ENCODE measurements at places on chromosomes 13 and 19.

GRCh38 chr13:60642552-60642951, 245.5 kb downstream of the TDRD3 start:
- no peaks in the 10 kb centered on the region for H3K27me3 ChIP-seq
- no peak for DNase-seq
- H3K27ac ChIP-seq, result no peak overlapping the region
- H3K36me3 ChIP-seq, result no peaks in the 10 kb centered on the region
- H3K4me3 ChIP-seq, result no peak overlapping the region

- DNase-seq, result no peak
- H3K27ac ChIP-seq, result no peak overlapping the region
- H3K36me3 ChIP-seq, result no peaks in the 10 kb centered on the region
- H3K4me1 ChIP-seq, result no peaks in the 10 kb centered on the region
Measured at GRCh38 chr13:110346661-110347067, 39.6 kb downstream of the COL4A2 start.

DNA sequence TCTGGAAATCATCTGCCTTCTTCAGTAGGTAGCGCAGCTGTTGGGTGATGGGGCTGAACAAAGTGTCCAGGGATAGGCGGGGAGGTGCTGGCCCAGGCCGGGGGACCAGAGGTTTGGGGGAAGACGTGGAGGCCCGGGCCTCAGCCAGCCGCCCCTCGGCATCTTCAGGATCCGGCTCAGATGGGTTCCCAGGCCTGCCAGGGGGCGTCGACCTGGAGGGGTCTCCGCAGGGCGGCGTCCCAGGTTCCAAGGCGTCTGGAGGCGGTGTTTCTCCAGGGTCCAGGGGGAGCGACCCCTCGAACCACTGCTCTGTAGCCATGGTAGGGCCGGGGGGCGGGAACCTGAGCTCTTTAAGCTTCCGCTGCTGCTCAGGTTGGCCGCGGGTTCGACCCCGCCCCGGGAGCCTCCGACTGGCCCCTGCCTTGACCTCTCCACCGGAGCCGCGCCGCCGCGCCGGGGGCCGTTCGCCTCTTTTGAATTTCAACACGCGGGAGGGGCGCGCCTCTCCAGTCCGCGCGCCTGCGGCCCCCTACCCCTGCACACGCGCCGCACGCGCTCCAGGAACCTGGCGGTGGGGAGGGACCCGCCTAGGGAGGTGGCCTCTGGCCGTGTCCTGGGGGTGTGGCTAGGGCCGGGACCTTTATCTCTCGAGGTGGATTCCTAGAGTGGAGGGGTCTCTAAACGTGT, at the start of gene C19orf67:
C19orf67 (minus strand) TSS at position 475 of the 687 bp plus-strand sequence; CDS start at position 319, 156 bp downstream.
- no peak within 1 kb of the TSS for H3K27ac ChIP-seq
- peaks cover 12% of the 10 kb centered on the region for H3K36me3 ChIP-seq
- DNase-seq, result no peak
- H3K4me1 ChIP-seq, result peaks cover 28% of the 10 kb centered on the region
- no peak within 1 kb of the TSS for H3K4me3 ChIP-seq
- H3K27me3 ChIP-seq, result no peaks in the 10 kb centered on the region

- no peak for DNase-seq
- no peak overlapping the region for H3K27ac ChIP-seq
- H3K27me3 ChIP-seq, result no peaks in the 10 kb centered on the region
- H3K4me3 ChIP-seq, result no peak overlapping the region
- H3K36me3 ChIP-seq, result no peaks in the 10 kb centered on the region
- no peaks in the 10 kb centered on the region for H3K4me1 ChIP-seq
Measured at GRCh38 chr13:92849381-92849780, 377.2 kb upstream of the GPC6 start.

DNA sequence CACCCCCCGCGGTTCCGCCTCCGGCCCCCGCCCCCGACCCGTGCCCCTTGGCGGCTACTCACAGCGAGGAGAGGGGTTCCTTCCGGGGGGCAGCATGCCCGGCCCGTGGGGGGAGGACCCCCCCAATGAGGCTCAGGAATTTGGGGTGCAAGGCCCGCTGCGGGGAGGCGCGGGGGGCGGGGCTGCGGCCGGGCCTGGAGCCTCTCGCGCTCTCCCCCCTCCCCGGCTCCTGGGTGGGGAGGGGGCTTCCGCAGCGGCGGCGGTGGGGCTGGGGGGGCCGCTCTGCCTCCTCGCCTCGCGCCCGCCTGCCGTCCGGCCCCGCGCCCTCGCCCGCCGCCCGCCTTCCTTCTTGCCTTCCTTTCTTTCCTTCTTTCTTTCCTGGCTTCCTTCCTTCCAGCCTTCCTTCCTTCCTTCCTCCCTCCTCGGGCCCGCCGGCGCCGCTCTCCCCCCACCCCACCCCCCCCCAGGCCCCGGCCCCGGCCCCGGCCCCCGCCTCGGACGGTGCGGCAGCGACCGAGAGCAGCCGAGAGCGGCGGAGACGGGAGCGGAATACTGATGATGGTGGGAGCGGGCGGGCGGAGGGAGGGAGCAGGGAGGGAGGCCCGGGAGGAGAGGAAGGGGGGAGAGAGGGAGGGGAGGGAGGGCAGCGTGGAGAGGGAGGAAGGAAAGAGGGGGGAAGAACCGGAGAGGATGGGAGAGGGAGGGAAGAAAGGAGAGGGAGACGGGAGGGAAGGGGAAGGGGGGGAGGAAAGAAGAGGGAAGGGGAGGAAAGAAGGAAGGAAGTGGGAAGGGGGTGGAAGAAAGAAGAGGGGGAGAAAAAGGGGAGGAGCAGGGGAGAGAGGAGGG, at the start of gene LRRC4B:
LRRC4B (minus strand) TSS at position 554 of the 846 bp plus-strand sequence. CDS start 19,597 bp downstream, outside the sequence.
- no peak within 1 kb of the TSS for H3K27ac ChIP-seq
- H3K4me3 ChIP-seq, result no peak within 1 kb of the TSS
- peaks cover 39% of the 10 kb centered on the region for H3K27me3 ChIP-seq

DNA sequence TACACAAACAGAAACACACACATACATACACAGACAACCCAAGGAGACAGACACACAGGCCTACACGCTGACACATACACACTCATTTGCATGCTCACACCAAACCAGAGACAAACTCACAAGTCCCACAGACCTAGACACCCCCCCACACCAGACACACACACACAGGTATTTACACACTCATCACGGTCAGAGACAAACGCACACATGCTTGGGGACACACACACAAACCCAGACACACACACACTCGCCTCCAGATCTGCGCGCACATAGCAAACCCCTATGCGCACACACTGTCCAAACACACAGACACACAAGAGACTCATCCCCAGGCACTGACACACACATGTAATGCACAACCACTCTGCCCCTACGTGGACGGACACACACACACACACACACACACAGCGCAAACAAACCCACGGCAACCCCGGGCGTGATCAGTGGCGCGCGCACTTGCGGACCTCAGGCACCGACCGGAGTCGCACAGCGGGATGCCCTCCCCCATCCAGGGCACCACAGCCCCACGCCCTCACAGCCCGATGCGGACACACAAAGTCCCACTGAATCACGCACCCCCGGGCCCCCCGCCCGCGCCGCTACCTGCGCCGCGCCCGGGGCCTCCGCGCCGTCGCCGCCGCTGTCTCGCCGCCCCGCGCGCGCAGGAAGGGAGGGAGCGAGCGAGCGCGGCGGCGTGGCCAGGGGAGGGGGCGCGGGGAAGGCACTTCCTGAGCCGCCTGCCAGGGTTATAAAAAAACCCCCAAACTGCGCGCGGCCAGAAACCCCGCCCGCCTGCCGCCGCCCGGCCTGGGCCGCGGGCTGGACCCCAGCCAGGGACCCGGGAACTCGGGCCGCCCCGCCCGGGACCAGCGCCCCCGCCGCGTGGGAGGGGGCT, at the start of gene ADAMTS10:
ADAMTS10 (minus strand) TSS at position 675 of the 895 bp plus-strand sequence. CDS start 5,005 bp downstream, outside the sequence.
- H3K27me3 ChIP-seq, result no peaks in the 10 kb centered on the region
- H3K27ac ChIP-seq, result peak within 1 kb of the TSS; percentile 41
- peaks cover 37% of the 10 kb centered on the region for H3K4me1 ChIP-seq
- DNase-seq, result peak; percentile 33
- H3K4me3 ChIP-seq, result peak within 1 kb of the TSS; percentile 75
- H3K36me3 ChIP-seq, result no peaks in the 10 kb centered on the region

- H3K36me3 ChIP-seq, result no peaks in the 10 kb centered on the region
- DNase-seq, result no peak
- no peaks in the 10 kb centered on the region for H3K27me3 ChIP-seq
- H3K4me1 ChIP-seq, result no peaks in the 10 kb centered on the region
- no peak overlapping the region for H3K4me3 ChIP-seq
Measured at GRCh38 chr13:103029798-103030197, 36.4 kb downstream of the SLC10A2 start.

DNA sequence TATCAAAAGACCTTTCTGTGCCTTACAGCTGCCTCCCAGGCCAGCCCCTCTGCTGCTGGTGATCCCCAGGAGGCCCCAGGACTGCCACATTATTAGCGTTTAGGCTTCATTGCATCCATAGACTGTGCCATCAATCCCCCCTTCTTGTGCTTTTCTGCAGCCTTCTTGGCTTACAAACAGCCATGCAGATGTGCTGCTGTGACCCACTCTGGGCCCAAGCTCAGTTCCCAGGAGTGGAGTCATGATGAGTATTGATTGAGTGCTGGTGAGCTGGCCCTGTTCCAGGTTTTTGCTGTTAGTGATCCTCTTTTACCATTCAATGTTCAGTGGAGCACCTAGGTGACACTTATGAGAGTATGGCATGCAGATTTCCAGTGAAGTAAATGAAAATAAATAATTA, 59.9 kb upstream of the SLAIN1 start:
- no peaks in the 10 kb centered on the region for H3K27me3 ChIP-seq
- no peak for DNase-seq
- no peaks in the 10 kb centered on the region for H3K4me1 ChIP-seq
- no peak overlapping the region for H3K4me3 ChIP-seq

DNA sequence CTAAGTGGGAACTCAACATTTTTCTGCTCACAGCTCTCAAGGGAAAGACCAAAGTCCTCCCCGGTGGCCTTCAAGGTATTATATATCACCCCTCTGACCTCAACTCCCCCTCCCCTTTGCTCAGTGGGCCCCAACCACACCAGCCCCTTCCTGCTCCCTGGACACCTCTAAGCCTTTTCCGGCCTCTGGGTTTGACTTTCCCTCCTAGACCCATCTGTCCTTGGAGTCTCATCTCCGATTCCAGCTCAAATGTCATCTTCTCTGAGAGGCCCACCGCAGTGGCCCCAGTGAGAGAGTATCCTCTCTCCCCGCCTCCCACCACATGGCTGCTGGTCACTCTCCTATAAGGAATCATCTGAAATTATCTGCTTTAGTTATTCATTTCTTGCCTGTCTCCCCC, 941 bp upstream of the UHRF1 start:
- DNase-seq, result no peak
- H3K36me3 ChIP-seq, result no peaks in the 10 kb centered on the region
- no peak overlapping the region for H3K27ac ChIP-seq

DNA sequence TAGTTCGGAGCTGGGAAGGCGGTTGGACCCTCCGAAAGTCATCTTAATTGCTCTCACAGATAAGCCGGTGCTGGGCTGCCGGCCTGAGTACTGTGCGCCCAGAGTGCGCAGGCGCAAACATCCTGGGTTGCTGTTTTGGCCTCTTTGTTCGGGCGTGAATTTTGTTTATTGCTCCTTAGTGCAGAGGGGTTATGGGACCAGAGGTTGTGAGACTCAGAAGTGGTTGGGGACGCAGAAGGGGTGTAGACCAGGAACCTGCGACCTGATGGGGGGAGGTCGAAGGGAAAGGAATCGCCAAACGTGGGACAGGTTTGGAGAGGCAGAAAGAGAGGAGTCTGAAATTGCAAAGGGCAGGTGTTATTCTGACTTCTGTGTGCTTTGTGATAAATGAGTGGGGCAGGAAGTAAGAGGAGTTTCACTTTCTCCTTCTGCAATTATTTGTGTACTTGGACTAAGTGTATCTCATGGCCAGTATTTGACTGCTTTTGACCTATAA, 607 bp upstream of the ZNF566 start:
- H3K27ac ChIP-seq, result peak overlapping the region; percentile 87
- H3K4me3 ChIP-seq, result peak overlapping the region; percentile 64
- no peaks in the 10 kb centered on the region for H3K36me3 ChIP-seq
- H3K27me3 ChIP-seq, result no peaks in the 10 kb centered on the region
- H3K4me1 ChIP-seq, result peaks cover 19% of the 10 kb centered on the region

DNA sequence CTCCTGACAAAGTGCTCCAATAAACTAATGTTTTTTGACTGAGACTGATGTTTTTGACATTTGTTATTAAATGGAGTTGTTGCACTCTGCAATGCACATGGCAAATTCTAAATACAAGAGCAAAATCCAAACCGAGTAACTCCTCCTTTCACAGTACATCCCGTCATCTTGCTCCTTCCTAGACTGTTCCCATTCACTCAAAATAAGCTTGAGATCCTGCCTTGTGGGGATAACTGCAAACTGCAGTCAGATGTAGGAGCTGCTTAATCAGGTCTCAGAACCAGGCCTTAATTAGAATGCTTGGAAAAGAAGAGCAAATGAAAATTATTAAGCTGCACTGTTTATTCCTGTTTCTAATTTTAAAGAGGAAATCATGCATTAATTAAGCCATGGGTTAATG, 134.8 kb upstream of the SPRY2 start:
- H3K27ac ChIP-seq, result no peak overlapping the region
- H3K36me3 ChIP-seq, result no peaks in the 10 kb centered on the region
- H3K4me1 ChIP-seq, result no peaks in the 10 kb centered on the region
- no peaks in the 10 kb centered on the region for H3K27me3 ChIP-seq

GRCh38 chr19:40607311-40608239, 6.4 kb downstream of the LTBP4 start:
- no peak for DNase-seq
- peaks cover 95% of the 10 kb centered on the region for H3K4me1 ChIP-seq
- H3K36me3 ChIP-seq, result no peaks in the 10 kb centered on the region
- H3K4me3 ChIP-seq, result no peak overlapping the region

- H3K27me3 ChIP-seq, result no peaks in the 10 kb centered on the region
- H3K4me1 ChIP-seq, result no peaks in the 10 kb centered on the region
- H3K27ac ChIP-seq, result no peak overlapping the region
- H3K36me3 ChIP-seq, result no peaks in the 10 kb centered on the region
- no peak overlapping the region for H3K4me3 ChIP-seq
- no peak for DNase-seq
Measured at GRCh38 chr13:35814605-35815011, 316.6 kb downstream of the DCLK1 start.

GRCh38 chr19:38878575-38879399, 712 bp upstream of the RINL start:
- H3K36me3 ChIP-seq, result peaks cover 26% of the 10 kb centered on the region
- no peak for DNase-seq
- H3K27me3 ChIP-seq, result no peaks in the 10 kb centered on the region
- peak overlapping the region; percentile 58 for H3K4me3 ChIP-seq

- H3K27me3 ChIP-seq, result no peaks in the 10 kb centered on the region
- peaks cover 46% of the 10 kb centered on the region for H3K4me1 ChIP-seq
- H3K27ac ChIP-seq, result no peak overlapping the region
- no peak for DNase-seq
- H3K4me3 ChIP-seq, result no peak overlapping the region
- H3K36me3 ChIP-seq, result peaks cover 7% of the 10 kb centered on the region
Measured at GRCh38 chr19:42524250-42524649, 4.0 kb downstream of the CEACAM1 start.

- no peak for DNase-seq
- no peaks in the 10 kb centered on the region for H3K36me3 ChIP-seq
- no peaks in the 10 kb centered on the region for H3K4me1 ChIP-seq
- no peak overlapping the region for H3K4me3 ChIP-seq
- no peaks in the 10 kb centered on the region for H3K27me3 ChIP-seq
Measured at GRCh38 chr13:86569119-86569518, 769.9 kb upstream of the SLITRK6 start.
